Bronchial epithelial cell (primary cell): ENCODE measurements at places on chromosomes 1 and 21. TPM values are rescaled to one million over a fixed set of nuclear protein-coding genes. Genes with fewer than 3 reads are reported as not detected.

Gene SPRR5
- not detected in 2 replicates for total RNA-seq

DNA sequence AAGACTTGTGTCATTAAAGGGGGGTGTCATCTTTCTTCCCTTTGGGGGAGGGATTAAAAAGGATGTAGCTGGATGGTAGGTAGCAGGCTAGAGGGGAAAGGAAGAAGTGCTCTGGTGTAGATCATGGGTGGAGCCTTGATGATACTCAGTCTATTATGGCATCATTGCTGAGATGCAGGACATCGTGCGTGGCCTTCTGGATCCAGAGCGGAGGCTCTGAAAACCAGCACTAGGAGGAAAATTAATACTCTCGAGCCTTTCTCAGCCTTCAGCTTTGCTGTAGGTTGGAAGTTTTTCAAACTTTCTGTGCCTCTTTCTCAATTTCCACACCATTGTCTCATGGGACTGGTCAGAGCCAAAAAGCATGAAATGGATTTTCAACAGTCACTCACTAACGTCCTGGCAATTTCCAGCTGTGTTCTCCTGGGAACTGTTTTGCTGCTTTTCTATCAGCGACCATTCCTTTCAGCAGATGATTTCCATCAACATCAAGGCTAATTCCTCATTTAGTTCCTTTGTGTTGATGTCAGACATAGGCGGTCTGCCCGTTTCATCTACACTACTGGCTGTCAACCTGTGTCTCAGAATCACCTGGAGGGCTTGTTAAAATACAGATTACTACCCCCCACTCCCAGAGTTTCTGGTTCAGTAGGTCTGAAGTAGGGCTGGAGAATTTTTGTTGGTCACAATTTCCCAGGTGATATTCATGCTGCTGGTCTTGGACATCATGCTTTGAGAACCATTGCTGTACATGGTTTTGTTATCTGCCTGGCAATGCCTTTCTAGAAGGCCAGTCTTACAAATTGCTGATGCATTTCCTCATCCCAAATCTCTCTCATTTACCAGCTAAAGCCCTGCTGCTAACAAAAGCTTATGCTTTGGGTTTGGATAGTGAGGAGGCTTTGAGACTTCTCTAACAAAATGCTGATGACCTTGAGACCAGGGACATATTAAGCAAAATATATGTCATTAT, 7.7 kb downstream of the CACNA1E start:
- DNase-seq: no peak

Gene DCST1
- not detected in 2 replicates for total RNA-seq

Gene IL22RA1
- 0.26 and 1.5 TPM in 2 replicates for total RNA-seq

- peak; percentile 87 for DNase-seq
Observed at GRCh38 chr1:43043695-43044094, 85.0 kb upstream of the SLC2A1 start.

DNA sequence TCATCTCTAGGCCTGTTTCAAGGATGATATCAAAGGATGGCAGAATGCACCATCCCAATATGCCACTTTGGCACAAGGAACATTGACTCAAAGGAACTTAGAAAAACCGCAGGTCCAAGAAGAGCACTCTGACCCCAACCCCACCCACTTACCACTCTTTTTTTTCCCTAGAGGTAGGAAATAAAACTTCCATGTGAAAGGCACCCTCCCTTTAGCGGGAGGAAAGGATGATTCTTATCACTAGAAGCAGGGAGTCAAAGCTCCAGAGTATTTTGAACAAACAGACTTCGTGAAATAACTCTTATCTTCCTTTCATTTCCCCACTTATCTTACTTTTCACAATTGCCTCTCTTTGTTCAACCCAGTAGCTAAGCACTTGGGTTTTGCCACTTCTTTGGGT, 22.2 kb downstream of the PSMG1 start:
- no peak for DNase-seq

Gene CLEC20A
- total RNA-seq: not detected in 2 replicates

DNA sequence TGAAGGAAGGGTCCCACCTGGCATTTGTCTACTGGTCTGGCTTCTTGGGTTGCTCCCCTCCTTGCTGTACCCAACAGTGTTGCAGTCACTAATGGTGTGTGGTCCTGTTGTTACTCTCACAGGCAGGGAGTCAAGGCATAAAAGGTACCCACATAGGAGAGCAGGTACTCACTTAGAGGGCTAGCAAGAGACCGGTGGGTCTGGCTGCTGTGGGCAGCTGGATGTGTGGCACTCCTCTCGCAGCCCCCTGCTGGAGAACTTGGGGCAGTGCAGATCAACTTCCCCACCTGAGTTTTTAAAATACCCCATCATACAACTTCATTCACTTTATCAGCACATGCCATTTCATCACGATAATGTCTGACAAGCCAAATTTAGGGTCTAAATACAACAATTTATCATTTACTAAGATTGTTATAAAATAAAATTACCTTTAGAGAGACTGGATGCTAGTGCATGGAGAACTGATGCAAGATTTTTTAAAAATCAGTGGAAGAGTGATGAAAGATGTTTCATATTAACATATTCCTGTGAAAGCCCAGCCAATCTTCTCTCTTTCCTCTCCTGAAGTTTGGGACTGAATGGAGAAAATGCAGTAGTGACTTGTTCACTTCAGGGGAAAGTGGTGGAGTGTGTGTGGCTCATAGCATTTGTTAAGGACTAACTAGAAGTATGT, 42.8 kb downstream of the ACP6 start:
- peak; percentile 29 for DNase-seq

DNA sequence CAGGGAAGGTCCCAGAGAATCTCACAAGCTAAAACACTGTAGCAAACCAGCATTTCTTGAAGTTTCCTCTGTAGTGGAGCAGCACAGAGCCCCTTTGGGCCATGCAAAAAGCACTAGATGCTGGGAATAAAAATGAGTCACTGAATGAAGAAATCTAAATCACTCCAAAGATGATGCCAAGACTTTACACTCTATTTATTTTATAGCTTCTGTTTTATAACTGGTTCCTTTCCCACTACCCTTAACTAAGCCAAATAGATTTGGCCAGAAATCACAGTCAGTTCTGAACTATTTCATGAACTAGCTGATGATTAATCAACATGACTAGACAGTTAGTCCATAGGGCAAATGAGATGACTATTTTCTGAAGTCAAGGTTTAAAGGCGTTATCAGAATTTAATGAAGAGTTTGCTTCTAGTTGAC, 89.5 kb downstream of the SCMH1 start:
- DNase-seq: peak; percentile 91

DNA sequence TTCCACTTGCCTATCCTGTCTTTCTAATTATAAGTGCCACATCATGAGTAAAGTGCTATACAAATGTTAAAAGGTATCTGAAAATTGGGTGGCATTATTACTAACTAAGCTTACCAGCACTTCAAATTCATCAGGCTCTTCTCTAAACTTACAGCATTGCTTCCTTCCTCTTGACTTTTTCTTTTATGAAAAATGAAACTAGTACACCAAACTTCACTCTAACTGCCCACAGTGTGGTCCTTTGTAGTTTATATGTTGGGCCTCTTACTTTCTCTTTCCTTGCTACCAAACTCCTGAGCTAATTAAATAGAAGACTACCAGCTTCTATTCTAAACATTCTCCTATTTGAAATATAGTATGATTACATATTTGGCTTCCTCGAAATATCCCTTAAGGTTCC, 81.8 kb downstream of the NOTCH2 start:
- DNase-seq: no peak

DNA sequence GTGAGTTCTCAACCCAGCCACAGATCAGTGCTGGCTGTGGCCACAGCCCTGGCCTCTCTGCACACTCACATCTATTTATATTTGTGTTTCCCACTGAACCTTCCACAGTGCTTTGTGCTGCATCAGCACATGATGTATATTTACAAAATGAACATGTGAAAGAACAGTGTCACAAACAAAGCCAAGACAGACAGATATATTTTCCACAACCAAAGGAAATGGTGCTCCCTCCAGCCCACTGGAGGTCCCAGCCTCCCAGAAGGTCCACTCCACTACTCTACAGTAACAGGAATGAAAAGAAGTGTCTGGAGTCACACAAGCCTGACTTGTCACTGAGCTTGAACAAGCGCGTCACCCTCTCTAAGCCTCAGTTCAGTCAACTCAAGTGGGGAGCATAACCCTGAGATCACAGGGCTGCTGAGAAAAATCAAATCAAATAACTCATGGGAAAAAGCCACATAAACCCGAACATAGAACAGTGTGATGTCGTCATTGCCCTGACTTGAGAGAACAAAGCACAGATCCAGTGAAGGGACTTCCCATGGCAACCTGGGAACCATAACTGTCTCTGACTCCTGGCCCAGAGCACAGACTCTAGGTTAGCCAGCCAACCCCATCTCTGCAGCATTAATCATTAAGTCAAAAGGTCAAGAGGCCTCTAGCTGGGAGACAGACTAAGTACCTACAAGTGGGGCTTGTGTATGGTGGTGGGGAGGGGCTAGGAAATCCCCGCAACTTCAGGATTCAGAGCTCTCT, 121.2 kb downstream of the TRABD2B start:
- DNase-seq: peak; percentile 10

GRCh38 chr1:76371941-76372340, 297.4 kb downstream of the ST6GALNAC3 start:
- DNase-seq: no peak

- no peak for DNase-seq
Observed at GRCh38 chr1:4319496-4319895, 334.9 kb upstream of the AJAP1 start.

Gene MLLT11
- total RNA-seq: 0.79 and 4.4 TPM in 2 replicates

GRCh38 chr1:45410850-45411509, 70.7 kb upstream of the MUTYH start:
- peak; percentile 58 for DNase-seq

DNA sequence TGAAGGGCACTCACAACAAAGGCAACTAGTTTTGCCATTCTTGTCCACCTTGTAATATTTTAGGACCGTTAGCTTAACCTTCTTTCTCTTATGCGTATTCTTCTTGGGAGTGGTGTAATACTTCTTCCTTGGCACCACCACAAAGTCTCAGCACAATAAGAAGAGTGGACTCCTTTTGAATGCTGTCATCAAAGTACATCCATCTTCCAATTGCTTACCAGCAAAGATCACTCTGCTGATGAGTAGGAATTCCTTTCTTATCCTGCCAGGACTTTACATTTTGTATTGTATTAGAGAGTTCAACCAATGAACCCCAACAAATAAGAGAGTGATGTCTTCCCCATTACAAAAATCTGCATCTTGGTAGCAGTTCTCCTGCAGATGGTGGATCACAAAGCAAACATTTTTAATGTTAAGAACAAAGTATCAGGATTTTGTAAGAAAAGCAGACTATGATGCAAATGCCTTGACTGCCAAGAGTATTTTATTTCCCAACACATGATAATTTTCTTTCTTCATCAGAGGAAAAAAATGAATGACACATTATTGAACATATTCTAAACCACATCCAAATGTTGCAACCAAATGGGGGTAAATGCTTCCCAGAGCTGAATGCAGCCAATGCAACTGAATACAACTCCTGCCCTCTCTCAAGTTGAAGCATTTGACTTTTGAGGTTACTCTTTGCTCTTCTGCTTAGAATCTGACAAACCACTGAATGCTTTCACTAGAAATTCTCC, 5.1 kb upstream of the ARNT start:
- DNase-seq: peak; percentile 94

GRCh38 chr1:92465256-92465647, 21.5 kb downstream of the GFI1 start:
- DNase-seq: no peak

- DNase-seq: peak; percentile 26
Observed at GRCh38 chr1:90707363-90707710, 9.8 kb downstream of the BARHL2 start.

- no peak for DNase-seq
Observed at GRCh38 chr1:58926152-58926551, 142.3 kb upstream of the JUN start.

Gene SDC3
- total RNA-seq: 2.4 and 4.7 TPM in 2 replicates

Gene PPM1J
- total RNA-seq: 4.0 and 4.5 TPM in 2 replicates

GRCh38 chr21:44300262-44300959, 558 bp downstream of the PFKL start:
- peak; percentile 22 for DNase-seq

Gene NBPF10
- 1.3 and 2.4 TPM in 2 replicates for total RNA-seq

Gene ANKRD65
- total RNA-seq: 5.3 and 7.9 TPM in 2 replicates

Gene TIMM17A
- total RNA-seq: 53.4 and 74.9 TPM in 2 replicates

DNA sequence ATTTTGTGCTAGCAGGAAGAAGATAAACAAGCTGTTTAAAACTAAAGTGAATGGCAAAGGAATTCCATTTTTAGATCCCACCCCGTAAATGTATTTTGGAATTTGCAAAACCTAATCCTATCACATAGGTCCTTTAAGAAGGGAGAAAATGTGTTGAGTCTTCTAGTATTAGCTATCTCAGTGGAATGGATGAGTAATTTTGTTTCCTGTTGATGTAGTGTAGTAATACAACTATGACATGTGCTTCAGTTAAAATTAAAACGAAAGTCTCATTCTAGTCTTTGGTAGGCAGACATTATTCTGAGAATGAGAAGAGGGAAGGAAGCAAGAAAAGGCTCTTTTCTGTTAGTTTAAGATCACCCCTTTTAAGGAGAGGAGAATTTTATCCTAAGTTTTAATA, 265.9 kb upstream of the C1orf105 start:
- DNase-seq: peak; percentile 90
